ENCODE measurements at places on chromosomes 1 and 21.

- DNase-seq = no peak
These were observed 11.9 kb downstream of the TSPAN2 start for GRCh38 chr1:115077286-115077983.

DNA sequence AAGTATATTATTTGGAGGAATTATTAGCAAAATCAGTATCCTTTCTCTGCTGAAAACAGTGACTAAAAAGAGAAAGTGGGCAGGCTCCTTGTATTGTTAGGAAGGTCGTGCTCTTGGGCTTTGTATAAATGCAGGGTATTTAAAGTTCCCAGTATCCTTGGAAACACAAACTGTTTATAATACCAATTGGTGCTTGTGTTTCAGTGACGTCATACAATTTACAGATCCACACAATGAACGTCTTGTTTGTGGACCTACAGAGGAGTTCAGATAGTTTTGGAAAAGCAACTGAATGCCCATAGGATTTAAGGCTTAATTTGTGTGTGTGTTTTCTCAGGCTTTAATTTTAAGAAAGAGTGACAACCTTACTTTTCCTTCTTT lies 168.2 kb downstream of the RASAL2 start:
- no peak for DNase-seq

- peak; percentile 78 for DNase-seq
These were observed 66.4 kb upstream of the BTG3 start for GRCh38 chr21:17679002-17679600.

- no peak for DNase-seq
These were observed 167.9 kb upstream of the C8B start for GRCh38 chr1:57133686-57134085.

DNA sequence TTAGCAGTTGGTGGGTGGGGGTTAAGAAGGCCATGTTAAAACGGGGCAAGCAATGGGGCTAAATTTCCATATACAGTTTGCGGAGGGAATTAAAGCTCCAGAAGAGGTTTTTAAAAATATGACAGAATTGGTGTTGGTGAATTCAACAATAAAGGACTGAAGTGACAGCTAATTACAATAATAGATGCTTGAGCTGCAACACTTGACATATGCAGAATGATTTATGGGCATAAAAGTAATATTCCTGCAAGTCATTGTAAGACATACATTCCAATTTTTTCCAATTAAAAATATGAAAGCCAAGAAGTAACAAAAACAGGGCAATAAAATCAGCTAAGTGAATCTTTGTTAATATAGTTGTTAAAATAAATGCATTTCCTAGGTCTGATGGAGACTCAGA lies 202.2 kb upstream of the MAP1LC3C start:
- DNase-seq = no peak

GRCh38 chr1:231045286-231045685 lies 5.2 kb upstream of the FAM89A start:
- no peak for DNase-seq

DNA sequence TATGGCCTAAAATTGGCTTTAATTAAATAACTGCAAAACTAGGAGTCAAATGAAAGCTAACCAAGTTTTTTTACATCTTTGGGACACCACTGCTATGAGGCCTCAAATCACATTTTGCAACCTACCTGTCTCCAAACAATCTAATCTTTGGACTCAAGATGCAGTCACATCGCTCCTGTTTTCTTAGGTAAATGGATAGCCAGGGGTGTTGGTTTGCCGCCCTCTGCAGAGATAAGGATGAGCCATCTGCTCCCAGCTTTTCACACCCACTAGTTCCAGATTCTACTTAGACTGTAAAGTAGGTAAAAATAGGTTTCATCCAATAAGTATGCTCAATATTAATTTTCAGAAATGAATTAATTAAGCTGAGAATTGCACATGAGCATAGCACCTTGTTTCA lies 456.5 kb downstream of the KIF26B start:
- no peak for DNase-seq

GRCh38 chr1:66330722-66331141 lies 203.2 kb upstream of the SGIP1 start:
- DNase-seq = peak; percentile 77

- DNase-seq = no peak
These were observed 15.1 kb downstream of the PLPPR5 start for GRCh38 chr1:98989556-98989907.

DNA sequence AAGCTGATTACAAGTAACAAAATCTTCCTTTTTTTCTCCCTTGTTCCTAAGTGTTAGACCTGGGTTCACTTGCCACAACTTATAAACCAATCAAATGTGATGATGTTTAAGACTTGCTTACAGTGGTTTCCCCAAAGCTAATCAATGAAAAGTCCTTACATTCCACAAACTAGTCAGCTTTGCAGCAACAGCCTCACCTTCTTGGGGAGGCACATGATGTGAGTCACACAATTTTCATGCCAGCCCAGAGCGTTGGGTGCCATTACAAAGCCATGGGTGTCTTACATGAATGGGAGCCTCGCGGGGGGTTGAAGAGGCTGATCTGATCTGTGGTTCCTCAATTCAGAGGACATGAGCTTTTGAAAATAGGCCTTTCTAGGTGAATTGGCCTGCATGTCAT lies 91.6 kb upstream of the UBE2U start:
- no peak for DNase-seq
